ENCODE measurements at places on chromosomes 13 and 19.

- DNase-seq, result no peak
Observed at GRCh38 chr13:60174113-60174512, 10.4 kb upstream of the DIAPH3 start.

- no peak for DNase-seq
Observed at GRCh38 chr19:29521291-29522075, 4.3 kb upstream of the VSTM2B start.

GRCh38 chr19:32711747-32712146, 7.8 kb upstream of the TDRD12 start:
- DNase-seq, result no peak

DNA sequence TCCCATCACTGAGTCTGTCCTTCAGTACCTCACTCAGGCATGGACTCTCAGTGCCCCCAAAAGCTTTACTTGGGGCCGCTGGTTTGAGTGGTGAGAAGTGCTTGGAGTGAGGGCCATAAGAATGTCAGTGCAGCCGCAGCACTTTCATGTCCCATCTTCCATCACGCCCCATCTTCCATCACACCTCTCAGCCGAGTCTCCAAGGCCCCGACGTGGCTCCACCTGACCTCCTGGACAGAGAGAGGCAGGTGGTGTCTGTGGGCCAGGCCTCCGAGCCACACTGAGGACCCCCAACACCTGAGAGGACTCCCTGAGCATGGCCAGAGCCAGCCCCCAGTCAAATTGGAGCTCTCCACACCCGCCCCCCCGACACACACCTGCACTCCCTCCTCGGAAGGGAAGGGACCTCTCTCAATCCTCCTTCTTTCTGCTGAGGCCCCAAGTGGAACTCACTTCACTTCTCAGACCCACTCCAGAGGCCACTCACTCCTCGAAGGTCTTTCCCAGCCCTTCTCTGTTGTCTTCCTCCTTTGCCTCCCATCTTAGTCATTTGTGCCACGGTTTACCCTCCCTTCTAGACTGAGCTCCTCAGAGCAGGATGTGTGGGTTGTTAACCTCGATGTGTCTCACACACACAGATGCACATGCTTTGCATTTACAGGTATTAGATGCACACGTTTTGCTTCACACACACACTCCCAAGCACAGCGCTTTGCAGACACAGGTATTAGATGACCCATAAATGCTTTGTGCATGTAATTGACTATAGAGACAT, 65.7 kb upstream of the ATP12A start:
- no peak for DNase-seq

DNA sequence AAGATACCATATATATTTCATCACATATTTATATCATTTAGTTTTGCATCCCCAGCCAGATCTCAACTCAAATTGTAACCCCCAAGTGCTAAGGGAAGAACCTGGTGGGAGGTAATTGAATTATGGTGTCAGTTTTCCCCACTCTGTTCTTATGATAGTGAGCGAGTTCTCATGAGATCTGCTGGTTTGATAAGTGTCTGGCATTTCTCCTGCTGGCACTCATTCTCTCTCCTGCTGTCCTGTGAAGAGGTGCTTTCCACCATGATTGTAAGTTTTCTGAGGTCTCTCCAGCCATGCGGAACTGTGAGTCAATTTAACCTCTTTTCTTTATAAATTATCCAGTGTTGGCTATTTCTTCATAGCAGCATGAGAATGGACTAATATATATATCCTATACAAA, 462.5 kb upstream of the SLITRK5 start:
- DNase-seq, result no peak

DNA sequence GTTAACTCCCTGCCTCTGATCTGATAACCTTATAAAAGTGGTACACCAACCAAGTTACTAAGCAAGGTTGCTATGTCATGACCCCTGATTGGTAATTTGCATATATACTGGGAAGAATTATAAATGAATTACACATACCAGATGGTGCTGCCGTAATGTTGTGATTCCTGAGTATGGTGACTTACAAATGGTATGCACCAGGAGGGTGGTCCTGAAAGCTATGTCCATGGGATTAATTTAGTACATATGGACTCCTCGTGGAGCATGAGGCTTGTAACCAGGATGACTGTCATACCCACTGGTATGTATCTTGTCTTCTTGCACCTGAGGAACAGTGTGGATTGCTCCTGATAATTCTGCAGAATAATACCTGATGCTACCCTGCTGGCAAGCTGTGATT, 240.6 kb downstream of the GPC6 start:
- DNase-seq, result no peak

DNA sequence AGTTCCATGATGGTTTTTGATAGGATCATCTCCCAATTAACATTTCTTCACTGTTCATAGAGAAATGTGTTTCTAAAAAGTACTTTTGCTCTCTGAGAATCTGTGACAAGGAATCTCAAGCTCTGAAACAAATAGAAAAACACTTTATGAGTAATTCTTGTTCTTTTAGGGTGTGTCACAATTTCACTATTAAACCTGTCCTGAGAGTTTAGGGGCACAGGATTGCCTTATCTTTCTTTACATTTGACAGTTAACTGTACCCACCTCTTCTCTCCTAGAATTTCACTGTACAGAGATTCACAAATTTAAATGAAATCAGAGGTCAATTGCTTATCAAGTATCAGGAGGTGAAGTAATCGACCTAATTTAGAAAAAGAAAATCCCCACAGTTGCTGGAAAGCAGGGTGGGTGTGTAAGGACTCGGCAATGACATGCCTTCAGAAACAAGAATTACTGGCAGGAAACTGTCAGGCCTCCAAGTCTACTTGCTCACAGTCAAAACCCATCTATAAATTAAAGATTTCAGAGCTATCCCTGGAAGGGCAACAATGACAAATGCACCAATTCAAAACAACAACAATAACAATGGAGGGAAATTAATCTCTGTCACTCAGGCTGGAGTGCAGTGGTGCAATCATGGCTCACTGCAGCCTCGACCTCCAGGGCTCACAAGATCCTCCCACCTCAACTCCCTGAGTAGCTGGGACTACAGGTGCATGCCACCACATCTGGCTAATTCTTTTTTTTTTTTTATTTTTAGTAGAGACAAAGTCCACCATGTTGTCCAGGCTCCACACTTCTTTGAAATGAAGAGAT, 250.2 kb downstream of the ABCC4 start:
- DNase-seq, result no peak
